ENCODE measurements at places on chromosomes 4 and X.
A peak's percentile ranks its signal among the peaks of the same experiment; 100 is the strongest.

DNA sequence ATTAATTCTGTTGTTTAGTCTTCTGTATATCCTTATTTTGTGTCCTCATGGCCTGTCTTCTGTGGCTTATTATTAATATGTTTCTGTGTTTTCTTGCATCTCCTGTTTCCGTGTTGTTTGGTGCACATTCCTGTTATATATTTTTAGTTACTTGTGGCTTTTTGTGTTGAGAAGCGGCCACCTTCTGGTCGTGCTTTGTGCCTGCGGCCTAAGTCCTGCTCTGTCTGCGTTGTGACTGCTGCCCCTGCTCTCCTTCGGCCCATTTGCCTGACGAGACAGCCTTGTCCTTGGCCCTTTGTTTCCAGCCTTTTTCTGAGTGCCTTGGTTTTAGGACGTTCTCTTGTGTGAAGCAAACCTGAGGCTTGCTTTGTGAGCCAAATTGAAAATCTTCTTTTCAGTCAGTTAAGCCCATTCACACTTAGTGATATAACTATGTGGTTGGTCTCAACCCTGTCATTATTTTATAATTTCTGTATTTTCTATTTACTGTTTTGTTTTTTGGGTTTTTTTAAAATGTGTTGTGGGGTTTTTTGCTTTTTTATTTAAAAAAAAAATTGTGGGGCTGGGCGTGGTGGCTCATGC lies 43.8 kb downstream of the TNIP2 start:
- DNase-seq = peak; percentile 33

DNA sequence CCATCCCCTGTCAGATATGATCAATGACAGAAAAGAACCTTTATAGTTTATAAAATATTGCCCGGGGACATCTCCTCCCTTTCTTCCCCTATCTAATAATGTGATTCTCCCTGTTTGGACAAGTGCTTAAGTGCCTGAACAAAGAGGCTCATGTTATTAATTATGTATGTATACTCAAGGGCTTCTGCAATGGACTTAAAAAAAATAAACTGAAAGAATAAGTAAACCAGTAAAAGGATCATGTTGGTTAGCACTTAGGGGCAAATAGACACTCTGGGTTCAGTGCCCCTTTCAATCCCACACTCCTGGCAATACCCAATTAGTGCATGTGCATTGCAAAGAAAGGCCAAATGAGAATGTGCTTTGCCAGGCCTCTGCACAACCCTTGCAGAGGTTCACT lies 30.7 kb upstream of the RPS6KA6 start:
- DNase-seq = no peak

GRCh38 chr4:152218576-152218975 lies 317.3 kb downstream of the FBXW7 start:
- DNase-seq = no peak

DNA sequence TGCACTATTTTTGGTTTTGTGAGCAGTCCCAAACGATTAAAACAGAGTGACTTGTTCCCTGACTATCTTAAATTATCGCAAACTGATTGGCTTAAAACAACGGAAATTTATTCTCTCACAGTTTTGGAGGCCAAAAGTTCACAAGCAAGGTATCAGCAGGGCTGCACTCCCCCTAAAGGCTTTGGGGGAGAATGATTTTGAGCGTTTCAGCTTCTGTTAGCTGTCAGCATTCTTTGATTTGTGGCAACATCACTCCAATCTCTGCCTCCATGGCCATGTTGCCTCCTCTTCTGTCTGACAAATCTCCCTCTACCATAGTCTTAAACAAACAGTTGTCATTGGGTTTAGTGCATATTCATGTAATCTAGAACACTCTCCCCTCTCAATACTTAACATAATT lies 459.6 kb upstream of the ATOH1 start:
- DNase-seq = no peak

DNA sequence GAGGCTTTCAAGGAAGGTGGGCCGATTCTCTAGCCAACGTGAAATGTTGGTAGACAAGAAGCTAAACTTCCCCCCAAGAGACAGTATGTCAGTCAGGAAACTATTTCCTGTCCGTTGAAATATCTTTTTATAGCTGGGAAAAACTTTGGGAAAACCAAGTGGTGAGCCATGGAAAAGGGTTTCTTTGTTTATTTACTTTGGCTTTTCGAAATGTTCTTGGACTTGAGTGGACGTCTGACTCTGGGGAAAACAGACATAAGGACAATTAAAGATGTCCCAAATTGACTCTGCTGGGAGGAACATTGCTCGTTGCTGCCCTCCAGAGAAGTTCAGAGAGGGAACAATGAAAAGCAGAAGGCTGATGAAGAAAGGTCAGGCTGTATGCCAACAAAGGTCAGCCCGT lies 295.4 kb downstream of the RAPGEF2 start:
- DNase-seq = no peak

- DNase-seq = no peak
Measured at GRCh38 chr4:152014280-152014679, 253.5 kb upstream of the GATB start.

DNA sequence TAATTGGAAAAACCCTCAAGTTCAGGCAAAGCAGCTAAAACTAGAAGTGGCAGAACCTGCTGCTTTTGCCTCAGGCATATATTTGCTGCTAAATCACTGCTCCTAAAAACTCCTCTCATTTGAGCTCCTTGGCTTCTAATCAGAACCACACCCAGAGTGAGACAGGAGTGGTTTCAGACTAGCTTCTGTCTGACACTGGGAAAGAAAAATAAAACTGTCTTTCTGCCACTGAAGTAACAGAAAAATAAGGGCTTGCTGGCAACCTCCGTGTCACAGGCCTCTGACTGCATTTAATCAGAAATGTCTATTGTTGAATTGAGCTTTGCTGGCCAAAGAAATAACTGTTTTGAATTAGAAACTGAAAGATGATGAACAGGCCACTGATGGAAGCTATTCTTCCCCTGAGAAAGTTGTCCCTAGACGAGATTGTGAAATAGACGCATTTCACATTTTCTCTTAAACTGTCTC lies 52.1 kb upstream of the RAP2C start:
- no peak for DNase-seq

DNA sequence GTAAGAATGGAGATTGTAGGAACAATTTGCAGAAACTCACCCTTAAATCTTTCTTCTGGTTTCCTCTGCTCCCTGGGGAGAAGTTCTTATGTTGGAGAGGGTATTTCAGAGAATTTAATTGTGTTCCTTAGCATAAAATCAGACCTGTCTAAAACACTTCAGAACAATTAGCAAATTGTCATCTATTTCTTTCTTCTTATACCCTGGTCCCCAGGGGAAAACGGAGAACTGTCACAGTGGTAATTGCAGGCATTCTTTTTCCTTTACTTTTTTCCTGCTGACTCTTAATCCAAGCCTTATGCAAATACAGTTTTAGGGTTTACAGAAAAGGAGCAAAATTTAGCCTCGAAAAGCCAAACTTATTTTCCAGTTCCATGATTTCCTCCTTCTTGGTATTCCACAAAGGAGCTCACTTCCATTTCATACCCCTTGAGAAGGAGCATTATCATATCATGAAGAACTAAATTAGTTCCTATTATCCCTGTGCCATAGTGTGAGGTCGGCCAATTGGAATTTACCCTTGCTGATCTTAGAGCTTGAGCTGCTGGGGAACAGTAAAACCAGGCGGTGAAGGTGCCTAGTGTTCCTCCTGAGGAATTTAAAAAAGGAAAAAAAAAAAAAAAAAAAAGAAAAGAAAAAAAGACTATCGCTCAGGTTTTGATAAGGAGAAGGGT lies 173.8 kb downstream of the IL15 start:
- DNase-seq = peak; percentile 27

DNA sequence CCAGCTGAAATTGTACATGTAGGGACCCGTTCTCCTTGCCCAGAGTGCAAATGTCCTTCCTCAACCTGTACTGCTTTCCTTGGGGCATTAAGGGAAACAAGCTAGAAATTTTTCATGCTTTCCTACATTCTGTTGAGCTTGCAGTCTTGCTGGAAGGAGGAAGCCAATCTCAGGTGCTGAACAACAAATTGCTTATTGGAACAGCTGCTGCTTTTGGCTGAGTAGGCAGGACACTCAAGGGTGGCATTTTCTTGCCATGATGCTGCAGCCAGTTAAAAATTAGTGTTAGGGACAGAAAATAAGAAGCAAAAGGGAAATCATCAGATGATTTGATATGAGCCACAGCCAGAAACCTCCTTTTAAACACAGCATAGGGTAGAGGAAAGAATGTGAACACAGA lies 223.7 kb downstream of the QDPR start:
- no peak for DNase-seq

- DNase-seq = no peak
Measured at GRCh38 chr4:15031993-15032675, 29.9 kb downstream of the CPEB2 start.

- DNase-seq = no peak
Measured at GRCh38 chr4:111776561-111776960, 368.7 kb upstream of the FAM241A start.

- DNase-seq = no peak
Measured at GRCh38 chr4:173564461-173564860, 34.4 kb upstream of the HAND2 start.

- no peak for DNase-seq
Measured at GRCh38 chr4:45580334-45580733, 543.5 kb downstream of the GABRG1 start.

DNA sequence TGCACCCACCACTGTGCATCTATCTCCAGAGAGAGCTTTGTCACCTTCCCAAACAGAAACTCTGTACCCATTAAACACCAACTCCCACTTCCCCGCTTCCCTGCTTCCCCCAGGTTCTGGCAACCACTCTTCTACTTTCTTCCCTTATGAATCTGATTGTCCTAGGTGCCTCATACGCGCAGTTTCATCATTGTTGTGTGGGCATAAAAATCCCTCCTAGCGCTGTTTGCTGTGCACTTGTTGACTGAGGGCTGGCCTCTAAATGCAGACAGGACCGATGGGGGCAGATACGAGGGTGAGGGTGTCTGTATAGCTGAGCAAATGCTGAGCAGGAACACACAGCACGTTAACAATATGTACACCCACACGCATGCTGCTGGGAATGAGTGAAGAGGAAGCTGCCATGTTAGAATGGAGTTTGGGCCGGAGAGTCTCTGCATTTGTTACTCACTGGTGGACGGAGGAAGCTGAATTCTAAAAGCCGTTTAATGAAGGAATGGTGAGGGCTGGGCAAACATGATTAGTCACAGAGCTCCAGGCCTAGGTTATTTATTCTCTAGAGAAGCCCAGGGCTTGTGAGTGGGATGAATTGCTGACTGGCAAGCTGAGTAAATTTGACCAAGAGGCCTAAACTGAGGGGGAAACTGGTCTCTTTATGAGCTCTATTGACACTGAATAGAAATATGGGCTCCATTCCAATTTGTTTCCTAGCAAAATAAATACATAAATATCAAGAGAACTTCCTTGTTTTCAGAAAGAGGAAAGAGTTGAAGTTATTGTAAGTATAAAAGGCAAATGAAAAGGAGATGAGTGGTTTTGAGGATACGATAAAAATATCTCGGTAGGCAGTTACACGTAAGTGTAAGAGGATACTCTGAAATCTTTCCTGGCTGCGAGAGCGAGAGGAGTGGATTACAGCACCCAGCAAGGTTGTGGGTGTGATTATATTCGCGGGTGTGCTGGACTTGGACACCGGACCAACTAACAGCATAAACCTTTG lies 95.9 kb upstream of the RPS6KA3 start:
- DNase-seq = peak; percentile 1

DNA sequence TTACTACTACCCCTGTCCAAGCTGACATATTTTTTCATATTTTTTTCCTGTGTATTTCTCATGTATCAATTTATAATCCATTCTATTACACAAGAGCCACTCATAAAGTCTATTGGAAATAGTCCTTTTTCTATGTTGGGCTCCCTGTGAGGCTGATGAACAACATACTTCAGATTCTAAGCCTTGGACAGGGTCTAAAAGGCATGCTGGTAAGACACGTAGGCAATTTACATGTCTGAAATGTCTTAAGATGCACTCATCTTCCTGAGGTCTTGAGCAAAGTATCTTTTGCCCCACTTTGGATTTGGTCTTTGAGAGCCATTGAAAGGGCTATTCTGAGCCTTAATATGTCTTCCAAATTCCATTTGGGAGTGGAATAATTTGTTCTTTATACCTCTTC lies 31.8 kb downstream of the OCIAD1 start:
- DNase-seq = no peak

DNA sequence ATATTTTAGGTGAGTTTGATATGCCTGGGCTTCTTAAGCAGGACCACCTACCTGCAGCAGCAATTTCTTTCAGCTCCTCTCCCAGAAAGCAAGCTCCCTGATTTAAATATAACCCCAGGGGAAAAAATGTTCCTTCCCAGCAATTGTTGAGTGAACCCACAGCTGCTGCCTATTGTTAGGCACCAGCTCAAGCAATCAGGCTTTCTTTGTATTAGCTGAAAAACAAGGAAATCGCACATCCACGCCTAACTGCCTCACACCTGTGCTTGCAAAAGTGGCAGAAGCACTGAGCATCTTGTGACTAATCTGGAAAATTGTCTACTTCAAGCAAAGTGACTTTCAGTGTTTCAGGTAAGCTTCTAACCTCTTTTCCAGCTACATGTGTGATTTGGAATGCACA lies 432.2 kb downstream of the SMARCA1 start:
- peak; percentile 65 for DNase-seq

DNA sequence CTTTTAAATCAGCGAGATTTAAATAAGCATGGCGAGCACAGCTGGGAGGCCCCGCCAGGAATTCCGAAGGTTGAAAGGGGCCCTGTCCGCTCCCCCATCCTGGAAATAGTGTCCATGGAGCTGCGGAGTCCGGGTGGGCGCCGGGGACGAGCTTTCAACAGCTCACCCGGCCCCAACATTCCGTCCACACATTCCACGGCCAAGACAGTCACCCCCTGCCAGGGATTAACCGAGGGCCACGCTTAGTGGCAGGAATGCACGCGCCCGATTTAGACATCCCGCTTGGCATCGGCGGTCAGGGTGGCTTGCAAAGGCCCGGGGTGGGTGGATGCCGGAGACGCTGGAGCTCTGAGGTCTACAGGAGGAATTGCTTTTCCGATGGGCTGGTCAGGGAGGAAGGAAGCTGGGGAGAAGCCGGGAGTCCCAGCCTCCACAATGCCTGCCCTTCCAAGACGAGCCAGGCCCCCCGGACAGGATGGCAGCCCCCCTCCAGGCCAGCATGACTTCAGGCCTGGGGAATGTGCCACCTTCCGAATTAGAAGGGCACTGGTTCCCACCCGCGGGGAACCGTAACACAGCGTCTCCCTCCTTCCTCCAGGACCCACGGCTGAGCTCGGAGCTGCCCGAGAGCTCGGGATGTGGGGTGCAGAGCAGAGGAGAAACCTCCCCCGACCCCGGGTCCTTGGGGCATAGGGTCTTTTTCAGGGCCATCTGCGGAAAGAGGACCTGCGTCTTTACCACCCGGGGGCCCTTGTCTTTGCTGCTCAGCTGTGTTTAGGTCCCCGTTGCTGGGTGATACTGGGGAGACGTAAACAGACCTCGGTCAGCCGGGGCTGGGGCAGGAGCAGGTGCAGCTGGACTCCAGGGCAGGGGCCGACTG lies 26.9 kb upstream of the PPP2R3B start:
- DNase-seq = peak; percentile 81

All from neural progenitor cell (in vitro differentiated cells).